Keratinocyte (primary cell): ENCODE measurements at places on chromosomes 2 and 18.

- peaks cover 2% of the 10 kb centered on the region for H3K36me3 ChIP-seq
- H3K27ac ChIP-seq = no peak overlapping the region
- no peak for DNase-seq
- no peak overlapping the region for H3K4me3 ChIP-seq
- no peaks in the 10 kb centered on the region for H3K27me3 ChIP-seq
These were observed 104.0 kb downstream of the CYRIA start for GRCh38 chr2:16561676-16562075.

- no peak overlapping the region for H3K4me3 ChIP-seq
- H3K36me3 ChIP-seq = no peaks in the 10 kb centered on the region
- H3K27me3 ChIP-seq = no peaks in the 10 kb centered on the region
- H3K27ac ChIP-seq = no peak overlapping the region
These were observed 425.7 kb downstream of the LRATD1 start for GRCh38 chr2:15058015-15058720.

DNA sequence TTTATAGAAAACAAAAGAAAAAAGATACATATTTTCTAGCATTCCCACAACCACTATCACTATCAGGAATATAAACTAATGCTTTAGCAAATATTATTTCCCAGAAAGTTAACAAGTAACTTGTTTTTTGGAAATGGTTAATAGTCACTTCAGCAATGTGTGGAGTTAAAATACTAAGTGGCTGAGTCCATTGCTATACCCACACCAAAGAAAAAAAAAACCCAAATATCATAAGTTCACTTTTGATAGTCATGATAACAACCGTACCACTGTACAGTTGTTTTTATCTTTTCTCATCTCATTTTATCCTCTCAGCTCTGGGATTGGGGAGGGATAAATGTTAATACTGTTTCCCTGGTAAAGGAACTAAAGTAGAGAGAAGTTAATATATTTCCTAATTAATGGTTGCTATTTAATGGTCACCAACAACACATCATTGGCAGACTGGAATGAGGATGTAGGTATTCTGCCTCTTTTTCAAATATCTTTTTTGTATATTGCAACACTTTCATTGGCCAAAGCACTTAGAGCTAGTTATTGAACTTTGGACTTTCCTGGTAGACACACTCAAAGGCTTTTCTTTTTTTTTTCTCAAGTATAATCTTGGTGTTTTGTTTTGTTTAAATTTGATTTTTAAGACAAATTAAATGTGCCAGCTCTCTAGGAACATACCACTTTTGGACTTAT is 18.4 kb upstream of the KANSL1L start:
- H3K4me3 ChIP-seq = no peak overlapping the region
- no peaks in the 10 kb centered on the region for H3K27me3 ChIP-seq
- peaks cover 8% of the 10 kb centered on the region for H3K4me1 ChIP-seq
- no peak for DNase-seq
- H3K27ac ChIP-seq = no peak overlapping the region

DNA sequence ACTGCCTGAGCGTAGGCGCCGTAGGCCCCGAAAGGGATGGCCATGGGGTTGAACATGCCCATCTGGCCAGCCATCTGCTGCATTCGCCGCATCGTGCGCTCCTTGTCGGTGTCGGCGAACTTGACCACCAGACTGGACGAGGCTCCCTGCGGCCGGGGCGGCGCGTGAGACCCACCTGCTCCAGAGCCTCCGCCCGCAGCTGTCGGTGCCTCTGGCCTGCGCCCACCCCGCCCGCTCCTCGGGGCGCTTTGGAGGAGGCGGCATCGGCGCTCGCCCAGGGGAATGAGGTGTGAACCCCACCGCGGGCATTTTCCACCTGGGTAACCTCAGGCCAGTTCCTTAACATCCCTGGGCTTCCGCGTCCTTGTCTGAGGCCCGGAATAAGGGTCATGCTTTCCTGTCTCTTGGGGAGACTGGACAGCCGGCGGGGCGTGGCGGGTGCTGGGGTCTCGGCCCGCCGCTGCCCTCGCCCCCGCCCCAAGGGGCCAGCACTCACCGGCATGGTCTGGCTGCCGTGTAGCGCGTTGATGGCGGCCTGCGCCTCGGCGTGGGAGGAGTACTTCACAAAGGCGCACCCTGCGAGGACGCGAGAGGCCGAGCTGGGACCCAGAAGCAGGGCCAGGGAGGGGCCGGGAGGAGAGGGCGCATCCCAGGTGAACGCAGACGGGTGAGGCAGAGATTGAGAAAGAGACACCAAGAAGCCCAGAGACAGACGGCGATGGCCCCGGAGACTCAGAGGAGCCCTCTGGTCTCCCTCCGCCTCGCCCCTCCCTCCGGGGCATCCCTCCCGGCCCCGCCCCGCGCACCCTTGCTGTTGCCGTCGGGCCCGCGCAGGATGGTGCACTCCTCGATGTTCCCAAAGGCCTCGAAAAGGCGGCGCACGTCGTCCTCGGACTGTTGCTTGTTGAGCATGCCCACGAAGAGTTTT is 291.0 kb downstream of the CELF4 start:
- no peak overlapping the region for H3K4me3 ChIP-seq
- no peak overlapping the region for H3K27ac ChIP-seq
- H3K4me1 ChIP-seq = no peaks in the 10 kb centered on the region

- no peaks in the 10 kb centered on the region for H3K27me3 ChIP-seq
- no peak overlapping the region for H3K4me3 ChIP-seq
- H3K36me3 ChIP-seq = no peaks in the 10 kb centered on the region
- DNase-seq = no peak
- H3K27ac ChIP-seq = no peak overlapping the region
- no peaks in the 10 kb centered on the region for H3K4me1 ChIP-seq
These were observed 893.0 kb upstream of the POU3F3 start for GRCh38 chr2:103960951-103961350.

DNA sequence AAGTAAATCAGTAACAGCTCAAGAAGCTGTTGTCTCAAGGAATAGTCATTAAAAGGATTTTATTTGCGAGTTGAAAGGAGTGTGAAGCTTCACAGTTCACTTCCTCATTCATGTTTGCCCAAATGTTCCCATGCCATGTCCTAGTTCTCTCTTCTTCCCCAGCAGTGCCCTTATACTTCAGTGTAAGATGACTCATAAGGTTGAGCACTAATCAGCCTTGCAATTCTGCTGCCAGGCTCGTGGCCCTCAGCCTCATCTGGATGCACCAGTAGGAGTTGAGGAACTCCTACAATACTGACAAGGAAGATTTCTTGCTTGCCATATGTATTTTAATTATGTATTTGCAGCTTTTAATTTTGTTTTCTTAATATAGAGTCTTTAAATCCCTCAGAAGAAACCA is 1980.4 kb downstream of the SUCLG1 start:
- H3K4me1 ChIP-seq = no peaks in the 10 kb centered on the region
- no peaks in the 10 kb centered on the region for H3K36me3 ChIP-seq
- DNase-seq = no peak
- H3K4me3 ChIP-seq = no peak overlapping the region

GRCh38 chr2:120228503-120228902 is 5.3 kb upstream of the TMEM185B start:
- no peak overlapping the region for H3K27ac ChIP-seq
- H3K36me3 ChIP-seq = no peaks in the 10 kb centered on the region
- H3K4me3 ChIP-seq = no peak overlapping the region
- H3K4me1 ChIP-seq = peaks cover 32% of the 10 kb centered on the region

- no peak overlapping the region for H3K27ac ChIP-seq
- H3K27me3 ChIP-seq = peaks cover 5% of the 10 kb centered on the region
These were observed 391.7 kb downstream of the TNS1 start for GRCh38 chr2:217611056-217611455.

DNA sequence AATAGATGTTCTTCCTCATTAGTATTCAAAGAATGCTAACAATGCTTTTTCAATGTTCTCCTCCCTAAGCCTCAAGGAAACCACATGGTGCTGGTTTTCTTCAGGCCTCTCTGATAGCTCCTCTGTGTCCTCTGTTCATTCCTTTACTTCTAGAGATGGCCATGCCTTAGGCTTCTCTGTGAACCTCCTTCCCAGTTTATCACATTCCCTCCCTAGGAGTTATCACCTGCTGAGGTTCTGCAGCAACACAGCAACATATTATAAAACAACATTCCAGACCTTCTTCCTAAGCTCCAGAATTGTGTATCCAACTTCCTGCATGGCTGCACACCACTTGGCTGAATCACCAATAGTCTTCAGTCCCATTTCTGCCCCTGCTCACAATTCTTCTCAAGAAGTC is 325.5 kb downstream of the IRS1 start:
- H3K27me3 ChIP-seq = no peaks in the 10 kb centered on the region
- DNase-seq = no peak
- no peak overlapping the region for H3K27ac ChIP-seq
- no peak overlapping the region for H3K4me3 ChIP-seq
- H3K36me3 ChIP-seq = no peaks in the 10 kb centered on the region

DNA sequence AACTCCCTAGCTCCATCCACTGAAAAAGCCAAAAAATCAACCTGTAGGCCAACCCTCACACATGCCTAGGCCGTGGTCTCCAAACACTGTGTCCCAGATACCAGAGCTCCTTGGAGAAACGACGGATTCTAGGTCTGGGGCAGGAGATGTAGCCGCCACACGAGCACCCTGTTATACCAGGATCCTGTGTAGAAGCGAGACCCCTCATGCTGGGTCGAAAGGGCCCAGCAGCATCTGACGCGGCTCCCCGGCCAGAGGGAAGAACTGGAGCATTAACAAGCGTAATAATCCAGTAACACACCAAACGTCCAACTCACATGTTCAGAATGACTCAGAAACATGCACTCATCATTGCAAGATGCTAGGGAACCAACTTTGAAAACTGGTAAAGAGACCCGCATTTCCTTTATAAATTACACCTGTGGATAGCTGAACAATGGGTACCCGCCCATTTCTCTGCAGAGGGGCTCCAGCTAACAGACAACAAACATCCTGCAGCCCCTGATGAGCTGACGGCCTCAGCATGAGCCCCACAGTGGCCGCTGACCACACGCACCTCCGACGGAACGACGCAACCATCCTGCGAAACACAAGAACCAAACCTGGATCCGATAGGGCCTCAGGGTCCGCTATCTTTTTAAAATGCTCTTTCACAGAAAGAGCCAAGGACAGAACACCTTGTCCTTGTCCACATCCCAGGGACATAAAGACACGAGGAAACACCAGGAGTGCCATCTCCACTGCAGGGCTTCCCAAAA is 14.2 kb downstream of the SLC66A2 start:
- no peaks in the 10 kb centered on the region for H3K27me3 ChIP-seq
- H3K27ac ChIP-seq = no peak overlapping the region
- no peak for DNase-seq
- peaks cover 22% of the 10 kb centered on the region for H3K36me3 ChIP-seq
- peaks cover 6% of the 10 kb centered on the region for H3K4me1 ChIP-seq

DNA sequence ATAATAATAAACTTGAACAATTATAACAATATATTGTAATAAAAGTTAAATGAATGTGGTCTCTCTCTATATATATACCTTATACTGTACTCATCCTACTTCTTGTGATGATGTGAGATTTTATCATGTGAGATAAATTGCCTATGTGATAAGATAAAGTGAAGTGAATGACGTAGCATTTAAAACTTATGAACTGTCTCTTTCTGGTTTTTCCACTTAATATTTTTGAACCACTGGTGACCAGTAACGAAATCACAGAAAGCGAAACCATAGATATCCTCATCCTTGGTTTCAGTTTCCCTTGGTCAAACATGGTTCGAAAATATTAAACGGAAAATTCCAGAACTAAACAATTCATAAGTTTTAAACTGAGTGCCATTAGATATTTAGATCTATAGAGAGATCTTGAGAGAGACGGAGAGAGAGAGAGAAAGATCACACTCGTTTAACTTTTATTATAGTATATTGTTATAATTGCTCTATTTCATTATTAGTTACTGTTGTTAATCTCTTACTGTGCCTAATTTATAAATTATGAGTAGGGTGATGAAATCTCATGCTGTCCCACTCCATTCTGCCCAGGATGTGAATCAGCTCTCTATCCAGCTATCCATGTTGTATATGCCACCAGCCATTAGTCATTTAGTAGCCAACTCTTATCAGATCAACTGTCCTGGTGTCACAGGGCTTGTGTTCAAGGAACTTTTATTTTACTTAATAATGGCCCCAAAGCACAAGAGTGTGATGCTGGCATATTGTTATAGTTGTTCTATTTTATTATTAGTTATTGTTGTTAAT is 156.8 kb downstream of the THADA start:
- peaks cover 5% of the 10 kb centered on the region for H3K4me1 ChIP-seq
- no peak for DNase-seq
- H3K27me3 ChIP-seq = no peaks in the 10 kb centered on the region
- no peak overlapping the region for H3K27ac ChIP-seq

- H3K4me3 ChIP-seq = no peak overlapping the region
- no peak overlapping the region for H3K27ac ChIP-seq
- H3K4me1 ChIP-seq = no peaks in the 10 kb centered on the region
- DNase-seq = no peak
- H3K36me3 ChIP-seq = no peaks in the 10 kb centered on the region
These were observed 94.0 kb upstream of the CNGA3 start for GRCh38 chr2:98252038-98252773.

DNA sequence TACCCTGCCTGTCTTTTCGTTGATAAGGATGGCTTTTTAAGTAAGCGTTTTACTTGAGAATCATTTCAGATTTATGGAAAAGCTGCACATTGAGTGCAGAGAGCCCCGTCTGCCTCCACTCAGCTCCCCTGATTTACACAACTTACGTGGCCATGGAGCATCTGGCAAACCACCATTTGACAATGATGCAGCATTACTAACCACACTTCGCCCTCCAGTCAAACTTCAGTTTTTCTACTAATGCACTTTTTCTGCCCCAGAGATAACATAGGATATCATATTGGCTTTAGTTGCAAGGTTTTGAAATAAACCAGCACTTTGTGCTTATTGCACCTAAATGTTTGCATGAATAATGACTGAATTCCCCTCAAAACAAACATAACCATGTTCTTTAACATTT is 165.1 kb upstream of the TPO start:
- no peaks in the 10 kb centered on the region for H3K27me3 ChIP-seq
- no peak overlapping the region for H3K4me3 ChIP-seq
- H3K4me1 ChIP-seq = no peaks in the 10 kb centered on the region
- no peak for DNase-seq

DNA sequence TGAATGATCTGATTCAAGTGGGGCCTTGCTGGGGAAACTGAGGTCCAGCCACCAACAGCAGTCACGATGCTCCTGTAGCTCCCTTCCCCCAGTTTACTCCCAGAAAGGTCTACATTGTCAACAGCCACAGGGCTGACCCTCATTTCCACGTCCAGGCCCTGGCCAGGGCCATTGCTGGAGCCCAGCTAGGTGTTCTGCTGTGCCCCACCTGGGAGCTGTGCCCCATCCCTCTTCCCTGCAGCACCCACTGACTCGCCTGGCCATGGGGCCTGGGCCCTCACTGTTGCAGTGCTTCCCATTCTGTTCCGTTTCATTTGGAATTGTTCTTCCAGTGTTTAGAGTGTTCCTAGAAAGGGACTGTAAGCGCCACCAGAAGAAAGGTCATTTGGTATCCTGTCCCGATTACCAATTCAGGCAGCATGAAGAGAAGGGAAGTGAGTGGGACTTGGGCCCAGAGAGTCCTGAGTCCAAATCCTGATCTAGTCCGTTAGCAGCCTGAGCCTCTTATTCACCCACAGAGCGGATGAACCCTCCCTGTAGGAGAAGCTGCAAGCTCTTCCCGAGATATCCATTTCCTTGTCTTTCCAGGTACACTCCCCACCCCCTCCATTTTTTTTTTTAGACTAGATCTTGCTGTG is 73.1 kb upstream of the HPCAL1 start:
- peaks cover 13% of the 10 kb centered on the region for H3K27me3 ChIP-seq
- DNase-seq = no peak
- no peak overlapping the region for H3K4me3 ChIP-seq
- H3K27ac ChIP-seq = no peak overlapping the region
